ENCODE measurements at places on chromosomes 12 and 14.

- no peak for DNase-seq
These were observed 62.5 kb upstream of the FKBP4 start for GRCh38 chr12:2732290-2732689.

- no peak for DNase-seq
These were observed 48.7 kb upstream of the WSCD2 start for GRCh38 chr12:108080363-108080762.

- DNase-seq: no peak
These were observed 119.7 kb downstream of the SLC25A47 start for GRCh38 chr14:100442498-100443490.

- no peak for DNase-seq
These were observed 43.9 kb downstream of the GIT2 start for GRCh38 chr12:109952160-109952858.

DNA sequence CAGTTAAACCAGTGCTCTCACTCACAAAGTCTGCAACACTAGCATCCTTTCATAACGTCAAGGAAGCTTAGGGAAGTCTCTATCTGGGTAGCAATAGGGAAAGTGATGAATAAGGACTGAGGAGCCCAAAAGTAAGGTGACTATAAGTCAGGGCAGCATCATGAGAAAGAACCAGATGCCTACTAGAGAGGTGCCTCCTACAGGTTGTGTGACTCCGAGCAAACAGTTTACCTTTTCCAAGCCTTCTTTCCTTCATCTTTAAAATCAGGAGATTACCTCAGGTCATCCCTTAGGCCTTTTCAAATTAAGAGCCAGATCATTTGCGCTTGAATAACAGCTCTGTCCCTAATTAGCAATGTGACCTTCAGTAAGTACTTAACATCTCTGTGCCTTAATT is 40.2 kb downstream of the RTN1 start:
- DNase-seq: no peak

DNA sequence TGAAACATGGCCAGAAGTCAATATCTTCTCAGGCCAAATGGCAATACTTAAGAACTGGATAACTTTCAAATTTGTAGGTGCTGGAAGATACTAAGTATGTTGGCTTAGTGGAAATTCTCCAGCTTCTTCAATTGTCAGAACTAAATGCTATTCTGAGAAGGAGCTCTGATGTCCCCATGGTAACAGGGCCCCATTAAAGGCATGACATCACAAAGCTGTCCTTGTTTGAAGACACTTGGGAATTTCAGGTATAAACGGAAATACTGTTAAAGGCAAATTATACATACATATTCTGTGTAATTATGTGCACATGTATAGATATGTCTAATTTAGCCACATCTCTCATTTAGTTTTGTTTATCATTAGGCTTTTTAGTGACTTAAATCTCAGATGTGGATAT is 210.0 kb upstream of the SEL1L start:
- DNase-seq: no peak

GRCh38 chr14:65962952-65963351 is 523.2 kb upstream of the CCDC196 start:
- DNase-seq: no peak

GRCh38 chr12:109654357-109654756 is 59.3 kb upstream of the FAM222A start:
- DNase-seq: no peak

GRCh38 chr12:82130762-82131161 is 227.4 kb downstream of the CCDC59 start:
- no peak for DNase-seq

DNA sequence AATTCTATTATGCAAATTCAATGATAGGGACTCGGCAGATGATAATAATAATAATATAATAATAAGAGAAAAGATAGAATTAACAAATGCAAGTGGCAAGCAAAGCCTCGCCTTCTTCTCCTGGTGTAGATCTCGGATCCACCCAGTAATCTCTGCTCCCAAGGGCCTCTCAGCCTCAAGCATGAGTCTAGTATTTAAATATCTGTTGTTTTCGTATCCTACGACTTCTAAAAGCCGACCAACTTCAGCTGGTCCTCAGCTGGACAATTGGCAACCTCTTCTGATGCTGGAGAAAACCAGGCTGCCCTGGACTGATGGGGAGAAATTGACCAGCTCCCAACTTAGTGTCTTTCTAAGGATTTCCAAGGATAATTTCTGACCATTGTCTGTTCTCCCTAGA is 14.0 kb upstream of the MAP1LC3B2 start:
- DNase-seq: no peak

DNA sequence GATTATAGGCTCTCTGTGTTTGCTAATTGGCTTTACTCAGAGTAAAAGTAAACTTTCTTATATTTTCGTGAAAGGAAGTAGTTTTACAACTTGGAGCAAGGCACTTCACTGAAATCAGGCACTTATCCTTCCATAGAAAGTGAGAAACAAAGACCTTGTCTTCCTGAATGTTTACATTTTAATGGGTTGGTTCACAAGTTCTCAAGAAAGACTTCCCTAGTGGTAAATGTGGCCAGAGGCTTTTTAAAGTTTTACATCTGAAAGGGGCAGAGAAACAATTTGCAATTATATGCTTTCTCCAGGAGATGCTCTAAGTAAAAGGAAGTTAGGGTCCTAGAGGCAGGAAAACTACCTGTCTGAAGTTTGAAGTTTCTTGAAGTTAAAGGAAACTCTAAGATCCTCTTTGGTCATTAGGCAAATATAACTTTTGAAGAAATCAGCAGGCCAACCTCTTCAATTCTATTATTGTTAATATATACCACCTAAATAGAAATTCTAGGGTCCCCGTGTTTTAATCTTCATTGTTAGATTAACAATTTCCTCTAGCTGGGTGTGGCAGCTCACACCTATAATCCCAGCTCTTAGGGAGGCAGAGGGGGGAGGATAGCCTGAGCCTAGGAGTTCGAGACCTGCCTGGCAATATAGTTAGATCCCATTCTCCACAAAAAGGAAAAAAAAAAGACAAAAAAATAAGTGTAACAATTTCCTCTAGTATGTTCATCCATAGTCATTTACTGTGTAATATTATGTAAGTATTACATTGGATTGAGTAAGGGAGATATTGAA is 644.9 kb upstream of the FOXG1 start:
- no peak for DNase-seq

DNA sequence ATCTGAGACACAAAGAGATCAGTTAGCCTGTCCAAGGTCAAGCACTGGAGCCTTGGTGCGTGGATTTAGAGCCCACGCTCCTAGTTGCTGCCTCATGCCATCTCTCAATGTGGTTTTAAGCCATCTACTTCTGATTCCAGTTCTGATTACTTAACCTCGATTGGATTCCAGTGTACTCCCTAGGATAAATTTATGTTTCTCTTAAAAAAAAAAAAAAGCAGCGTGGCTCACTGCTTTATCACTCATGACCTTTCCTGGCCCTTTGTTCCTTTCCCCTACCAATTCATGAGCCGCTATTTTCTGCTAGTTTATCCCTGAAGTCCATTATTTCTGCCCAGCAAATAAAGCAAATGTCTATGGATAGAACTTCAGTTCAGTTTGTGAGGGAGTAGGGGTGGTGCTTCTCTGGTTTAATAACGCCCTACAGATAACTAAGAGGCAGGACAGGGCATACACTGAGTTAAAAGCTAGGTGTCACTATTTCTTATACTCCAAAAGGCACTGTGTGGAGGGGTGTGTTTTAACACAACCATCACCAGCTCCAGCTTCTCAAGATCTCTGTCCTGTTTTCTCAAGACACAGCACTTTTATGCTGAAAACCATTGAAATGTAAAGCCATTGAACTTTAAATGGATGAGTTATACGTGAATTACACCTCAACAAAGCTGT is 9.8 kb upstream of the PARP11 start:
- DNase-seq: no peak

- no peak for DNase-seq
These were observed 16.2 kb downstream of the TEDC1 start for GRCh38 chr14:105507247-105507646.

- no peak for DNase-seq
These were observed 441.1 kb downstream of the BCAT1 start for GRCh38 chr12:24507827-24508226.

GRCh38 chr12:39364196-39364595 is 78.7 kb downstream of the KIF21A start:
- no peak for DNase-seq

- DNase-seq: no peak
These were observed 12.9 kb downstream of the GNG2 start for GRCh38 chr14:51873221-51873893.

DNA sequence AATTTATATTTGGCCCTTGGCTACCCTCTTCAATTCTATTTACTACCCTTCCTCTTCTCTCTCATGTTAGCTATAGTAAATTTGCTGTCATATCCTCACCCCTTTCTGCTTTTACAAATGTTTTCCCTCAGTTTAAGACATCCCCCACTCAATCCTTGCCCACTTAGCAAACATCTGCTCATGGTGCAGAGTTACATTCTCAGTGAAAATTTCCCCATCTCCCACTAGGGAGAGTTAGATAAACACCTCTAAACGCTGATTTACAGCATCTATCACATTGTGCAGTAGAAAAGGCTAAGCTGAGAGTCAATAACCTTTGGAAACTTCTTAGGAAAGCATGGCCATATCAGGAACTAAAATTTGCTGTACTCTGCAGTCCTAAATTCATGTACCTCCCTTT is 69.0 kb downstream of the DENND5B start:
- no peak for DNase-seq

- no peak for DNase-seq
These were observed 71.2 kb downstream of the GALNT4 start for GRCh38 chr12:89453121-89453978.

- no peak for DNase-seq
These were observed 40.4 kb upstream of the VRK1 start for GRCh38 chr14:96756745-96757144.

GRCh38 chr12:100497105-100497795 is 23.6 kb downstream of the NR1H4 start:
- no peak for DNase-seq

GRCh38 chr12:138898-139534 is 72.4 kb downstream of the IQSEC3 start:
- peak; percentile 6 for DNase-seq

- no peak for DNase-seq
These were observed 64.4 kb downstream of the RGS6 start for GRCh38 chr14:71996610-71997009.

All from activated CD4-positive, alpha-beta T cell treated with anti-CD3 and anti-CD28 coated beads for 24 hours (primary cell).